ENCODE measurements at places on chromosomes 7 and 10.

- DNase-seq = no peak
Measured at GRCh38 chr10:119495545-119495944, 47.0 kb downstream of the RGS10 start.

- DNase-seq = no peak
Measured at GRCh38 chr10:34024282-34024681, 689.8 kb upstream of the NRP1 start.

GRCh38 chr10:129448539-129448938, 18.5 kb upstream of the MGMT start:
- no peak for DNase-seq

DNA sequence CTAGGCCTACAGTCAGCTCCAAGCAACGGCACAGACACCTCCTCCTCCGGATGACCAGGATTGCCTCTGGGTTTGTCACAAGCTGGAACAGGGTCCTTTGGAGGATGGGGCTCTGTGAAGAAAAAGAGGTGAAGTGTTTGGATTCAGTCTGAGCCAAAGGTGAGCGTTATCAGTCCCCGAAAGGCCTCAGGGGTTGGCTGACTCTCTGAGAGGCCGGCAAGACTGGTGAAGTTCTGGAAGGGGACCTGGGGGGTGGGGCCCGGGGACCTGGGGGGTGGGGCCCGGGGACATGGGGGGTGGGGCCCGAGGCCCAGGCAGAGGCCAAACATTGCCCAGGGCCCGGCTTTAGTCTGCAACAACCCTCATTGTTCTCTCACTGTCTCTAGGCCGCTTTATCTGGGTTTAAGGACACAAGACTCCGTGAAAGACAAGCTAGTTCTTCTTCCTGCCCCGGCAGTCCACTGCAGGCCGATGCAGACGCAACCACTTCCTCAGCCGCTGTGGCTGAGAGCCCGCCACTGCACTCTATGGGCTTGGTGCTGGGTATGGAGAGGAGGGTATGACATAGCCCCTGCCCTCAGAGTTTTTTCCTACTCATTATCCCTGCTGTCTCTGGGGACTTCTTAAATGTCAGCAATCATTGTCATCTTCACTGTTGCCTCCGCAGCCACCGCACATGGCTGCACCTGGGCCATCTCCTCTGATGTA, 27.4 kb upstream of the PSAP start:
- no peak for DNase-seq

DNA sequence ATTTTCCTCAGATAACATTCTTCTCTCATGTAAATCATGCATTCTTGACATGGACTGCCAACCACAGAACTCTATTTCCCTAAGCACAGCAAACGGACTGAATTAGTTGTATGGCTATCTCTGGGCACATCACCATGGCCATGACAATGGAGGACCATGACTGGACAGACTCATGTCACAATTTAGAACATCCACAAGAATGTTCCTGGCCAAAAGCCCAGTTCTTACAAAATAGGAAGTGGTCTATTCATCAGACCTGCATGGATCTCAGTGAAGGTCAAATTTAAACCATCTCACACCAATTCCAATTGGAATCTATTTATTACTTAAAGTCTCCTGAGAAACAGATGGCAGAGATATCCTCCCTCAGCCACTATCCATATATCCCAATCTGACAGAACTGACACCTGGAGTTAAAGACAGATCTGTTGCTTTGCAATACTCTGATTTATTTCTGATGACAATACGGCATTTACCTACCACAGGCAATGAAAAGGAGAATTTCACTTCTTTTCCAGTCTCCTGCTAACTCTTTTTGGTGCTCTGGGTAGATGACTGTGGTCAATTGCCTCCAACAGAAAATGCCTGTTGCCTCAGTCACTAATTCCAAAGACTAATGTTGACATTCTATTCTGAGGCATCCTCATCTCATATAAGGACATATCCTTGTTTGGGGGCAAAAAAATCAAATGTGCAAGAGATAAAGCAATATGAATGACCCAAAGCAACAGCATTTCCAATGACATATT, 254.8 kb downstream of the HTR7 start:
- no peak for DNase-seq

Data from activated CD4-positive, alpha-beta T cell treated with anti-CD3 and anti-CD28 coated beads for 1 hour (primary cell).